ENCODE measurements at places on chromosomes 13 and 19.

DNA sequence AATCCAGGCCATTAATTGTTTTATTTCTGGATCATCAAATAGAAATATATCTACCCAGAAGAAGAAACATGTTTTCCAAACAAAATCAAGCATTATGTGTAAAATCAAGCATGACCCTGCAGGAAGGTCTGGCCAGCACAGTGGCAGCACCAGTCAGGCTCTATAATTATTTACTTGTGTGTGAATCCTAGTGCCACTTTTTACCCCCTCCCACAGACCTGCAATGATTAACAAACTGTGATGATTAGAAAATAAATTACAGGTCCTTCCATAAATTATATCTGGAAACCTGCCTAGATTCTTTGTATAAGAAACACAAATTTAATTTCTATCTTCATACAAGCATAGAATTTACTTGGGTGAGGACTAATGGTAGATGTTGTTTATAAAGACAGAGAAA, 186.1 kb downstream of the GPC6 start:
- no peak for DNase-seq

GRCh38 chr13:86201477-86201876, 402.3 kb upstream of the SLITRK6 start:
- no peak for DNase-seq

DNA sequence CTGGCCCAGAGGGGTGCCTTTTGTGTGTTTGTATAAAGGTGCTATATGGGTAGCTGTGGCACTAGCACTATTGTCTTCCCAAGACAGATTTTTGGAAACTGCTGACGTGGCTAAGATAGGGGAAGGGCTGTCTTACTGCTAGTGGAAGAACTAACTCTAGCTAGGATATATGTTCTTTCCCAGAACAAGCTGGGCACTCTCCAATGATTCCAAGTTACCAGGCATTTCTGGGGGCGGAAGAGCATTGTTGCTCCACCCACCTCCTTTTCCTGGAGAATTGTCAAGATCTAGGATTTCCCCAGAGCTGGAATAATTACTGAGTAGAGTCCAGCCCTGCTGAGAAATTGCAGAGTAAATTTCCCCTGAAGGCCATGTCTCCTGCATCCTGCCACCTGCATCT, 408.3 kb downstream of the KLF5 start:
- DNase-seq = no peak

DNA sequence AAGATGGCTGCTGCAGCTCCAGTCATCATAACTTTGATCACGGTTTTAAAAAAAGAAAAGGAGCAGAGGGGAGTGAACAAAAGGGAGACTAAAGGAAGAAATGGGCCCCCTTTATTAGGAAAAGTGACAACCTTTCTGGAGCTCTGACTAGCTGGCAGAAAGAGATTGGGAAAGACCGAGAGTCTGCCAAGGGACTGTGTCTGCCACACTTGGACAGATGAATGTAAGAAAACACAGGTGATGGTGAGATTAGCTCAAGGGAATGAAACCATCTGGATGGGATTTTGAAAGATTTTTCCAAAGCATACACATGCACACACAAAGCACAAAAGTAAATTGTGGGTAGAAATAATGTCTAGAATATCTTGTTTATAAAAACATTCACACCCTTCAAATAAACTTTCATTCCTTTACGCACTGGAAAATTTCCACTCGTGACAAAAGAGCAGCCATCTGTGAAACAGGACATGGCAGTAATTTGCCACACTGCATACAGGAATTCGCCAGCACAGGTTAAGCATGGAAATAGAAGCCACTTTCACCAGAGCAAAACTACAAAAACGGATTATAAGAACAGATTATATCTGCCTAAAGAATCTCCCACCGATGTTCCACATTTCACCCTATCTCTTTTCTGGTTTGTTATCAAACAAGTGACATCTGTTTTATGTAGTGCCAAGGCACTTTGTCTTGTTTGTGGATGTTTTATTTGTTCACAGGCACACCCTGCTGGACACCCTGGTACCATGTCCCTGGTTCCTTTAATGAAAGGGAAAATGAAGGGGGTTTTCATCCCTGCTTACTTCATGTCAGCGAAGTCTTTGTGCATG, 819.5 kb downstream of the DIAPH3 start:
- DNase-seq = no peak

DNA sequence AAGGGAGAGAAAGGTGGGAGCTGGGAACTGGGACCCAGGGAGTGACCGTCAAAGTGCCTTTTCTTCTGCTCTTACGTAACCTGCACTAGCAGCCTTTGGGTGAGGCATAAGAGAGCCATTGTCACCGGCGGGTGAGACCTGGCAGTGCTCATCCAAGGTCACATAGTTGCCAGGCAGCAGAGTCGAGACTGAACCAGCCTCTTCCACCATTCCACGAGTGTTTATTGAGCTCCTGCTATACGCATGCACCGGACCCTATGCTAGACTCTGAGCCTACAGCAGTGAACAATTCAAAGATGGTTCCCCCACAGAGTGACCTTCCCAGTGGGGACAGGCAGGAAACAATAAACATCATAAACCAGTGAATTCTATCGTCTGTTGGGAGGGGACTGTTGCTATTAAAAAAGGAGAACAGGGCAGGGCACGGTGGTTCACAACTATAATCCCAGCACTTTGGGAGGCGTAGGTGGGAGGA, 18.6 kb upstream of the STRN4 start:
- no peak for DNase-seq

GRCh38 chr19:8304841-8305621, 3.1 kb downstream of the CD320 start:
- DNase-seq = no peak

All from posterior cingulate gyrus (tissue), 11 donors.